ENCODE measurements at places on chromosomes 7 and 10.

DNA sequence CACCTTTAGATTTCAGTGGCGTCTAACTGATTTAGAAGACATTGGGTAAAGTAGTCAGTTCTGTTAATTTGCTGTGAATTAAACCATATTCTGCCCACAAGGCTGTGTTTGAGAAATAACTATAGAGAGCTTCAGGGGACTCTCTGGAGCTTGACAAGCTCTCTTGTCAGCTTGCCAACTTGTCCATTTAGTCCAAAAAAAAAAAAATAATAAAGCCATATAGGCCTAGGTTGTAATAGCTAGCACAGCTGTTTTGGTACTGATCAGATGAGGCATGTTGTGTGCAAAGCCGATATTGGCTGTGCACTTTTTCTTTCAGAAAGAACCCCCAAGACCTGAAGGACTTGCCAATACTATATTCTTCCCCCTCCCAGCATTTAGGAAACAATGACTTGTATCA is 20.2 kb upstream of the ZNF282 start:
- no peak for DNase-seq

- DNase-seq = peak; percentile 36
These were observed 2.1 kb downstream of the ABI1 start for GRCh38 chr10:26858707-26859034.

- DNase-seq = peak; percentile 57
These were observed 186.4 kb downstream of the PDE1C start for GRCh38 chr7:31883761-31884164.

DNA sequence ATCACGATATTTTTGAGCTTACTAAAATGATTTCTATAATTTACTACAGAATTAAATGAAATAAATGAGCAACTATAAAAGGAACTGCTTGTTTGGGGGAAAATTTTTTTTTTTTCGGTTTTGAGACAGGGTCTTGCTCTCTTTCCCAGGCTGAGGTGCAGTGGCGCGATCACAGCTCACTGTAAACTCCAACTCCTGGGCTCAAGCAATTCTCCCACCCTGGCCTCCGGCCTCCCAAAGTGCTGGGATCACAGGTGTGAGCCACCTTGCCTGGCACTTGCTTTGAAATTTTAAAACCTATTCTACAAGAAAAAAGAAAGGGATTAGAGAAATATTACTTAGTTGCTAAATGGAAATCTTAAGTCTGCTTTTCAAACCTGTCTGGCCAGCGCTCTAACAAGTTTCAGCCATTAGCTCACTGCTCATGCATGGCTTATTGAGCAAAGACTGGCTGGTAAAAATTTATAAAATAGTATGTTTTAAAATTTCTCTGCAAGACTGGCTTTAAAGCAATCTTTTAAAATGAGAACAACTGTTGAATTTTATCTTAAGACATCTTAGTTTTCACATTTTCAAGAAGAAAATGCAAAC is 144.0 kb downstream of the ATE1 start:
- no peak for DNase-seq

- no peak for DNase-seq
These were observed 208.8 kb downstream of the STK31 start for GRCh38 chr7:23918856-23919255.

DNA sequence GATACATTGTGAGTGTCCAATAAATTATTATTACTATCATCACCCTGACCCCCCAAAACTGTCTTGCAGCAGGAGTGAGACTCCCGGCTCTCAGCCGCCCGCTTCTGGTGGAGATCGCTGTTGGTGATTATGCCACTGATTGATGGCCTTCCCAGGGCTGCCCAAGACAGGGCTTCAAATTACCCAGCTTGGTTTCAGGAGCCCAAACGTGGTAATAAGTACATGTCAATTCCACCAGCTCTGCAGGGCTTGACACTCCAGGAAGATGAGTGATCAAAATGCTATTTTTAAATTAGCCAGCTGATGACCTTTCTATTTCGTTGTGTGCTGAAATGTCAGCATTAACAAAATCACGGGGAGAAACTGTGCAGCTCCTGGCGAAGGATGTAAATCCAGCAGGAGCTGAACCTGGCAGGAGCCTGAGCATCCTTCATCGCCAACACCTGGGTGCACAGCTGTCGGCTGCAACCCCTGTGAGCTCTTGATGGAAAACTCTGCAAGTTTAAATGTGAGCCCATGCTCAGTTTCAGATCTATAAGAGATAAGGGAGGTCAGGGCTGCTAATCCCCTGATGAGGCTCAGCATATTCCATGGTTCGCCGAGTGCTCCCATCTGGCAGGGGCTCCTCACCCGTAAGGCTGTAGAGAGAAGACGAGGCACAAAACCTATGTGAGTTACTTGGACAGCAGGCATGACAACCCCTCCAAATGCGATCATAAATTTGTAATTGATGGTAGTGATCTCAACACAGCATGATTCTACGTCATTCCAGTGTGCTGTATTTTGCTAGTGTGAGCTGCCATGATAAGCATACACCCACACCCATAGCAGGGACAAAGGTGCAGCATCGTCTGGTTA is 446.3 kb downstream of the TCERG1L start:
- no peak for DNase-seq

GRCh38 chr10:78684947-78685346 is 383.8 kb upstream of the ZMIZ1 start:
- DNase-seq = no peak

- DNase-seq = peak; percentile 13
These were observed 115.5 kb upstream of the CREB5 start for GRCh38 chr7:28296571-28297483.

- no peak for DNase-seq
These were observed 294.7 kb downstream of the TCF7L2 start for GRCh38 chr10:113244750-113245149.

DNA sequence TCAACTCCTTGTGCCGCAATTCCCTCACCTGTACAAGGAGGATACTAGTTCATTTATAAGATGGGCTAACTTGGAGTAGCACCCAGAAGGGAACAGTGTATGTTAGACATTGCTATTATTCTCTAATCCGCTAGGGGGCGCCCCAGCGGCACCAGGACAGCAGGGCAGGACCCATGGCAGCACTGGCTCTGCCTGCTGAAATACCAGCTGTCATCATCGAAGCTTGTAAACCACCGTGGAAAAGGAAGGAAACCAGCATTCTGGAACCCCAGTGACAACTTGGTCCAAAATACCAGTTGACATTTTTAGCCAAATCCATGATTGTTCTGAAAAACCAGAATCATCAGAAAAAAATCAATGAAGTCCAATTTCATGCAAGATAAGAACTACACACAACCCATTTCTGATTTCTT is 134.4 kb downstream of the ITGA8 start:
- peak; percentile 22 for DNase-seq

- DNase-seq = peak; percentile 44
These were observed 55.6 kb upstream of the KMT2E start for GRCh38 chr7:104958371-104958865.

- DNase-seq = no peak
These were observed 97.7 kb downstream of the TAF3 start for GRCh38 chr10:7915923-7916536.

- DNase-seq = no peak
These were observed 1142.3 kb upstream of the CELF2 start for GRCh38 chr10:9875353-9875752.

DNA sequence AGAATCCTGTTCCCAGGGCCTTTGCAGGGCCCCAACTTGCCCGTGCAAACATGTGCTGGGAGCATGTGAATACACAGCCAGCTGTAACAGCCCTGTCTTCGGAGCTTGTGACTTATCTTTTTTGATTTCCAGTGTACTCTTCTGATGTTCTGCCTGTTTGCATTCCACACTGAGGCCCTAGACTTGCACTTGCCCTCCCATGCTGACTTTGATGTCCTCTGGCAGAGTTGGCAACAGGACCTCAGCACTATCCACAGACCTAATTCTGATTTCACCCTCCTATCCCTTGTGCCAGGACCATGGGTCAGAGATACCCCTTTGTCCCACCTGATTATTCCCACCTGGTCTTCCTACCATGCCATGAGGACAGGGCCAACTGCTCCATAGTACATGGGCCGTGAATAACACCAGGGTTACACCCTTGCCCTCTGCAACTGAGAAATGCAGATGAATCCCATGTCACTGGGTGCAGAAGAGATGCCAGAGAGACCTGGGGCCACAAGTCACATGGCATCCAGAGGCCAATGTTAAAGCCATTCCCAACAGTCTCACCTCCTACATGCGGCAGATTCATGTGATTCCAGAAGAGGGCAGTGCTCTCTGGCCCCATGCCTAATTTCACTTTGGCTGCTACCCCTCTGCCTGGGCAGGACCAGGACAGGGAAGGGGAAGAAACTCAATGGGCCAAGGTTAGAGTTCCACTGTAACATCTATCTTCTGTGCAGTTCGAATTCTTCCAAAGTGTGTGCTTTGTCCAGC is 43.0 kb downstream of the SCRN1 start:
- peak; percentile 23 for DNase-seq

DNA sequence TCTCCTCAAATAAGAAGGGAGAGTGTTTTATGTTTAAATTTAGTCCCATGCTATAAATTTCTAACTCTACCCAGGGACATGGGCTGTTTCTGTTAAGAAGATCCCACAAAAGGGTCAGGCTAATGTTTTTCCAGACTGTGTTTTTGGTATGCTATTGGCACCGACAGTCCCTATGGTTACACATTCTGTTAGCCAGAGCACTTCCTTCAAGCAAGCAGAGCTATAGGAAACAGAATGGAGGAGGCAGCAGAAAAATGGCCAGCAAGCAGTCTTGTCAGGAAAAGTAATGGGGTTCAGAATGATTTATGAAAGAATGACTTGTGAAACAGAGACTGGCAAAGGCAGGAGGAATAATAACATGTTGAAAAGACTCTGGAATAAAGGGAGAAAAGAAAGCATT is 44.8 kb upstream of the PHYHIPL start:
- no peak for DNase-seq

DNA sequence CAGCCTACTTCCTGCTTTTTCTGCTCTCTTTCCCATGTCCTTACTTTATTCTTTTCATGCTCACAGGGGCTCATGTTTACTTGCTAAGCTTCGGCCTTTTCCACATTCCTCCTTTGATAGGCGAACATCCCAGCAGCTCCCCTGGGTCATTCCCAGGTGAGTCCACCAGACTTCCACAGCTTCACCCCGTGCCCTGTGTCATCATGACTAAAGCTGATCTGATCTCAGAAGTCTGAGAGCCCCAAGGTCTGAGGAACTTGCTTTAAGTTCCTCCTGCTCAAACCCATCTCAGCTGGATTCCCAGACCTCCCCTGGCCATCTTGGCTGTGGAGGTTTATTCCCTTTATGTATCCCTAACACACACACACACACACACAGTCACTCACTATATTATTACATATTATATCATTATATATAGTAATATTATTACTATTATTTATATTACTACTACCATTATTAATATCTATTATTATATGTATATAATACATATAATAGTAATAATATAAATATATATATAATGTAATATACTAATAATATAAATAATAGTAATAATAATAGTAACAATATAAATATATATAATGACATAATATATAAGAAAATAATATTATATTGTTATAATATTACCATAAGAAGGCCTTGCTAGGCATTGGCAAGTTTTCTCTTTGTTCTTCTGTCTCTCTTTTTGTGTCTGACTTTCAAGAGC is 295.9 kb downstream of the PTEN start:
- peak; percentile 29 for DNase-seq

- DNase-seq = peak; percentile 33
These were observed 928.7 kb downstream of the IPMK start for GRCh38 chr10:57338823-57339558.

GRCh38 chr7:106102387-106102966 is 9.6 kb downstream of the SYPL1 start:
- DNase-seq = no peak

- no peak for DNase-seq
These were observed 97.6 kb upstream of the GPR22 start for GRCh38 chr7:107372298-107372697.

DNA sequence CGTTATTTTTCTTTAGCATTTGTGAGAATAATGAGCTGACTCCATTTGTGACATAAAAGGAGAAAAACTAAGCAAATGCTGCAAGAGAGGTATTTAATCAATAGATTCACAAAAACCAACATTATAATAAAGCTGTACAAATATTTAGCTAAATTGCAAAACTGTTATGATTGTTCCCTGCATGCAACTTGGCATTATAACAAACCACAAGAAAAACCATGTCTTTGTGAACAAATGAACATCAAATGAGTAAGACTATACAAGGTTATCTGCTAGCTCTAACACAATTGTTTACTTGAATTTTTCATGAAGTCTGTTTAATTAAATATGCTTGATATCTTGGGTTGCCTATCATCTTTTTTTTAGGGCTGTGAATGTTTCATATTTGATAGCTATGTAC is 50.8 kb upstream of the PPP1R9A start:
- no peak for DNase-seq

GRCh38 chr10:89364531-89364930 is 13.3 kb upstream of the IFIT1B start:
- DNase-seq = no peak

DNA sequence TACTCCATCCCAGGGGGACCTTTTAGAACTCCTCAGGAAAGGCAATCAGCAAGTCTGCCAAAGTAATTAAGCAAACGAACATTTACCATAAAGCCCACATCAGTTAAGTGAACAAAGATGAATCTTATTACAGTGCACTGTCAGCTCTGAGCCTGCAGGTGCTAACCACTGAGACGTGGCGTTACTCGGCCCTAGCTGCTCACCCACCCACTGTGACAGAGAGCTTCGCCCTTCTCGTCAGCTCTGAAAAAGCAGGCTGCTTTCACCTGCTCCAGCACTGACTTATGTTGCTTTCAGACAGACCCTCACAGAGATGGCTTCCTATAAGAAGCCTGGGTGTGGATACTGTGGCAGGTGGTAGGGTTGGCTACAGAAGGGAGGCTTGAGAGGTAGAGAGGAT is 57.7 kb upstream of the KCNIP2 start:
- DNase-seq = no peak

GRCh38 chr7:11170863-11171568 is 197.3 kb downstream of the PHF14 start:
- DNase-seq = no peak

DNA sequence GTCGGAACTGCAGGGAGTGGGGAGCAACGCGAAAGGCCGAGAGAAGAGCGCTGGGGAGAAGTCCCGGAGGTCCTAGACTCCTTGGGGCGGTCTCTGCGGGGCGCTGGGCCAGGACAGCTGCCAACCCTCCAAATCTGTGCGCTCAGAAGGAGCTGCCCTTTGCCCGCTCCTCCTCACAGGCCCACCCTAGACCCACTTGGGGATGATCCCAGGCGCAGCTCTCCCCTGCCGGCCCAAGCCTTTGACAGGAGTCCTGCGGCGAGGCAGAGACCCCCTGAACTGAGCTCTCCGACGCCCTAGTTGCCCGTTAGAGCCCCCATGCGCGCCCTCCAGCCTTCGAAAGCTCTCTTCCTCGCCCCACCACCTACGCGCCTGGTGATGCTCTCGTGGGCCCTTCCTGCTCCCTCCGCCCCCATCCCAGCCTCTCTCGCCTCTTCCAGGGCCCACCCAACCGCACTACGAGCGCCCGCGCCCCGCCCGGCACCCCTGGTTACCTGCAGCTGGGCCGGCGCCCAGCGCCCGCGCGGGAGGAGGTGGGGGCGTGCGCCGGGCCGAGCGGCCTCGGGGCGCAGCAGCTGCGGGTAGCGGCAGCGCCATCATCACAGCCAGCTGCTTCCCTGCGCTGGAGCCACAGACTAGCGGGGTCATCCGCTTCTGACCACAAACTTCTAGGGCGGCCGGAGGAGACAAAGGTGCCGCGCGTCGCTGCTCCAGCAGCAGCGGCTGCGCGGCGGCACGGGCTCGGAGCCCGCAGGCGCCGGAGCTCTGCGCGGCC is 353.4 kb downstream of the DNAJB6 start:
- no peak for DNase-seq

GRCh38 chr10:52979295-52979990 is 206.9 kb upstream of the MBL2 start:
- DNase-seq = no peak

- no peak for DNase-seq
These were observed 112.2 kb downstream of the NRF1 start for GRCh38 chr7:129723679-129724078.

All from inflammatory macrophage (primary cell).